ENCODE measurements at places on chromosomes 4 and X.

- DNase-seq: no peak
Observed at GRCh38 chr4:76758996-76759395, 138.9 kb downstream of the SOWAHB start.

- no peak for DNase-seq
Observed at GRCh38 chr4:107743532-107743931, 23.5 kb upstream of the PAPSS1 start.

DNA sequence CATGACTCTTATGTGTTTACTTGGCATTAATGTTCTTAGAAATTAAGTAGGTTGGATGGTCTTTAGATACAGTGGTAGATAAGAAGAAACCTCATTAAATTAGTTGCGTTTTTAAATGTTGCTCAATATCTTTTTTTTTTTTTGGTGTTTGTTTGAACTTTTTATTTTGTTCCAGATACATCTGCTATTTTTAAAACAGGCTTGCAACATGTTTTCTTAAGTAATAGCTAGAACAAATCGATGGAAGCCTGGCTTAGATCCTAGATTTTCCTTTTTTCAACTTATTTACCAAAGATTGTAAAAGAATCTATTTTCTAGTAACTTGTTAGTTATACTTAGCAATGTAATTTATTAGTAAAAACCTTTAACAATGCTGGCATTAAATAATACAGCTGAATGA lies 9.3 kb downstream of the CNKSR2 start:
- DNase-seq: no peak

DNA sequence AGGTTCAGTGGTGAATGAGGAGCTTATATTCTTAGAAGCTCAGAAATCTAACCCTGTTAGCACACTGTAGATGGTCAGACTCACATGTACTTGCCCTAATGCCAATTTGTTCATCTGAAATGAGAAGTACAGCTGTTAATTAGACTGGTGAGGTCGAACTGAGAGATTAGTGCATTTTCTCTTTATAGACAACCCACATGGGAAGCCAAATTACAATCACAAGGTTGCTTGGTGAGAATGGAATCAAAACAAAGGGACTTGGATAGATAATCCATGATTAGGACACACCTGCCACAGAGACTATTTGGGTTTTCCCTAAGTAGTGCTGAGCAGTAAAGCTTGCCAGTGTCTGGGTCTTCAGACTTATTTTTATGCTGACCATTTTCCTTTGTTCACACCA lies 88.3 kb downstream of the POLA1 start:
- DNase-seq: no peak

- DNase-seq: no peak
Observed at GRCh38 chr4:17771284-17771908, 10.0 kb downstream of the FAM184B start.

DNA sequence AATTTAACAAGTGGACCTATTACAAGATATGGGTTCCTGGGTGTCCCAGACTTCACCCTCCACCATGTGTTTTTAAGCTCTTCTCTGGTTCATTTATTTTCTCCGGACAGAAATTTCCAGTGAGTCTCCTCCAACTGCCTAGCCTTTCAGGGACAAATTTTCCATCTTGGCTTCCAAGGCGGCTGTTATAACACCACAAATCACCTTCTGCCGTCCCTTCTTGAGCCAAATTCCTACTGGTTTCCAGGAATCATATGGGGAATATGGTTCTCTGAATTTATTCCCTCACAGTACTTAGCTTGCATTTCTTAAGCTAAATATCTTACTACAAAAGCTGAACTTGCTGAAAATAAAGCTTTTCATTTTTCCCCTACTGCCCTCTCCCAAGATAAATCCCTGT lies 18.8 kb downstream of the NEXMIF start:
- DNase-seq: no peak

- no peak for DNase-seq
Observed at GRCh38 chr4:53703267-53703655, 112.0 kb upstream of the LNX1 start.

Measured in hematopoietic multipotent progenitor cell treated with erythropoietin and hydrocortisone succinate and interleukin-3 and kit ligand, for 17 days (in vitro differentiated cells).